Mammary epithelial cell (primary cell): ENCODE measurements at places on chromosomes 7 and 10.

DNA sequence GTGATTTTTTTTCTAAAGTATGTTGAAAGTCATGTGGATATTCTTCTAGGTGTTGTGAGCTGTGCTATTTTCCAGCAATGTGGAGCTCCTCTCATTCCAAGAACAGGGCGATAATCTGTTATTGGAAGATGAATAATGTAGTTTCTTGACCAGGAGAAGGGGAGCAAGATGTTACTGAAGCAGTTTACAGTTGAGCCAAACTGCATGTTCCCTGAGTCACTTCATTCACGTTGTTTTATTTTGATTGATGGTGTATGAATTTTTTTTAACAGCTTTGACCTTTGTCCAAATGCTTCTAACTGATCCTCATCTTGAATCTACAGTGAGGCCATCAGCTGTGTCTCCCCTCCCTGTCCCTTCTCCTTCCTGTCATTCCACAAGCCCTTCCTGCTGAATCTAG, 277.1 kb upstream of the KLF6 start:
- DNase-seq = no peak

GRCh38 chr10:1155791-1156615, 99.8 kb downstream of the WDR37 start:
- DNase-seq = no peak

DNA sequence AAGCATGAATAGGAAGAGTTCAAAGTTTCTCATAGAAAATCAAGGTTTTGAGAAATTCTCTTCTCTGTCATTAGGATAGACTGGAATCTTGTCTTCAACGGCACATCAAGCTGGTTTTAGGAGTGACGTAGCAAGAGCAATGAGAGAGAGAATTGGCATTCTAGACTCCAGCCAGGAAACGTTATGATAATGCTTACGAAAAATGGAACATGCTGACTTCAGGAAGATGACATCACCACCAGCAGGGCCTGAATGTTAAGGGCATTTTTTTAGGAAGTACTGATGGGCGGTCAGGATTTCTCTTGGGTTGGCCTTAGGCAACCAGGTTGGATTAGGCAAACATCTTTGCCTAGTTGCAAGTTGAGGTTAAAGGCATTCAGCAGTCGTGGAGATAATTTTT, 213.2 kb upstream of the CTBP2 start:
- no peak for DNase-seq

- no peak for DNase-seq
Observed at GRCh38 chr10:119131512-119132240, 27.8 kb downstream of the DENND10 start.

DNA sequence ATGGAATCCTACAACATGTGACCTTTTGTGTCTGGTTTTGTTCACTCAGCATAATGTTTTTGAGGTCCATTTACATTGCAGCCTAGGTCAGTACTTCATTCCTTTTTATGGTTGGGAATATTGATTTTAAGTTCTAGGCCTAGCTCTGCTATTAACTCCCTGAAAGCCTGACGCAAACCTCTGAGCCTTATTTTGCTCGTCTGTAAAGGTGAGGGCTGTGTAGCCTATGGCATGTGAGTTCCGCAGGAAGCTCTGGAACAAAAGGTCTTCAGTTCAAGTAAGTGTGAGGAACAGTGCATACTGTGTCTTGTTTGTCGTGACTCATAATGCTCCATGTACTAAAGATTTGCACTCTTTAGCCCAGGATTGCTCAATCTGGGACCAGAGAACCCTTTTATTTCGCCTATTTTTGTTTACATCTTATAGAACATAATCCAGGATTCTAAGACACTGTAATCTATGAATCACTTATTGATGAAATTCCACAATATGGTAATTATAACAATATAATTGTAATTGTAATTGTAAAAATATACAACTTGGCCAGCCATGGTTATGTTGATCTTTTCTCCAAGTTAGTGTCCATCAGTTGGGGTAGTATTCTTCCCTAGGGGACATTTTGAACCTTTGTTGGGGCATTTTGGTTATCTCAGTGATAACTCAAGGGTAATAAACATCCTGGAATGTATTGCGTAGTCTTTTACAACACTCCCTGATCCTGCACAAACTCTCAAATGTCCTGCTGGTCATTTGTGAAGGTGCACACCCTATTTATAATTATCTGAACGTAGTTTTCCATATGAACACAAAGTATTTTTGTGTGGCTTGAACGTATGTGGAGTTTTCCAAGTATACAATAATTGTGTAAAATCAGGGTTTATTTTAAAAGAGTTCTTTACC, 184.7 kb downstream of the VTI1A start:
- DNase-seq = peak; percentile 90

- no peak for DNase-seq
Observed at GRCh38 chr10:88168171-88169036, 305.0 kb downstream of the PTEN start.

DNA sequence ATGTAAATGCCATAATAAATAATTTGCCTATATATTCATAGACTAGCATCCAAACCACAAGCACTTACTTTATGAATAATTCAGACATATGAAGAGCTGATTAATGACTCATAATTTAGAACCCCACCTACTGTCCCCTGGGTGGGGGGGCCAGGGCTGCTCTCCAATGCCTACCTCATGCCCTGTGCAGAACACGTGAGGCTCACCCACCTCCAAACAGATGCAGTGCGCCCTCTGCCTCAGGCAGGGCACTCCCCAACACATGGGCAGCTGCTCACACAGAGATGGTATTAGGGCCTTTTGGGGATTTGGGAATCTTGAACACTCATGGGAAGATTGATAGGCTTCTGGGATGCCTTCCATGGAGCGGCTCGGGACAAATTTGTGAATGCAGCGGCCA, 75.1 kb upstream of the INSIG1 start:
- DNase-seq = no peak

- no peak for DNase-seq
Observed at GRCh38 chr10:132188331-132188730, 1.6 kb downstream of the DPYSL4 start.

DNA sequence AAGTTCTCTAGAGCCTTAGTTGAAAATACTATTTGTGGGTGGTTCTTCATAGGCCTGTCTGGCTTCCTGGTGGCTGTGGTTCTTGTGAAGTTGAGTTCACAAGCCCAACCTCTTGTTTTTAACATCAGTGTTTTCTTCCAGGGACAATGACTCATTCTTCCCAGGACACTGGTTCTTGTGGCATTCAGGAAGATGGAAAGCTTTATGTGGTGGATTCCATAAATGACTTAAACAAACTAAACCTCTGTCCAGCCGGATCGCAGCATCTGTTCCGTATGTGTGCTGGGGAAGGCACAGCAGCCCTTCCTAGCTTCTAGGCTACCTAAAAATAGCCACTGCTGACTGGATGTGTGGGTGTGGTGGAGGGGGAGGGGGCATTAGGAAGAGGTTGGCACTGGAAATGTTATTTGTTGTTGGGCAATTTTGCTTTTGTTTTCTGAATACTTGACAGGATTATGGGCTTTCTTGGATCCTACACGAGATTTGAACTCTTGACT, 3.9 kb downstream of the LSMEM1 start:
- peak; percentile 35 for DNase-seq

DNA sequence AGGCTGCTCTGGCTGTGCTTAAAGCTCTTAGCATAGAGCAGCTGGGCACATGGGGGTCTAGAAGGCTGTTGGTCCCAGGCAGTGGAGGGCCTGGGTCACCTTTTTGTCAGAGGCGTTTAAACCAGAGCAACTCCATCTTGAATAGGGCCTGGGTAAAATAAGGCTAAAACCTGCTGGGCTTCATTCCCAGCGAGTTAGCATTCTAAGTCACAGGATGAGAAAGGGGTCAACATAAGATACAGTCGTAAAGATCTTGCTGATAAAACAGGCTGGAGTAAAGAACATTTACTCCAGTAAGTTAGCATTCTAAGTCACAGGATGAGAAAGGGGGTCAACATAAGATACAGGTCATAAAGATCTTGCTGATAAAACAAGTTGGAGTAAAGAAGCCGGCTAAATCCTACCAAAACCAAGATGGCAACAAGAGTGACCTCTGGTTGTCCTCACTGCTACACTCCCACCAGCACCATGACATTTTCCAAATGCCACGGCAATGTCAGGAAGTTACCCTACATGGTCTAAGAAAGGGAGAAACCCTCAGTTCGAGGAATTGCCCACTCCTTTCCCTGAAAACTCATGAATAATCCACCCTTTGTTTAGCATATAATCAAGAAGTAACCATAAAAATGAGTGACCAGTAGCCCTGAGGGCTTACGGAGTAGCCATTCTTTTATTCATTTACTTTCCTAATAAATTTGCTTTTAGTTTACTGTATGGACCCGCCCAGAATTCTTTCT, 96.8 kb upstream of the PCBD1 start:
- DNase-seq = no peak

DNA sequence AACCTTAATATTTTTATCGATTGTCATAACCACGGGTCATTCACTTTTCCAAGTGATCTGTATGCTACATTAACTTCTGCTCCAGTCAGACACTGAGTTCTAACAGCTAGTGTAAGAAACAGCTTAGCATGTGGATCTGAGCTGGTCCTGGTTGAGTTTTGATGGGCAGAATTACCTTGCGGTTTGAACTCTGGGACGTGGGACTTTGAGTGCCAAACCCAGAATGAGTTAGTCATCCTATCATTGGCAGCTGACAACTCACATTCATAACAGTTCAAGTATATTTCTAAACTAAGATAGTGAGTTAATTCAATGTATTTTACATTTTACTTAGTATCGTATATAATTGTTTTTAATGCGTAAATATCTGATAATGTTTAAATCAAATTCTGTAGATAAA, 43.2 kb downstream of the C7orf33 start:
- DNase-seq = peak; percentile 79

DNA sequence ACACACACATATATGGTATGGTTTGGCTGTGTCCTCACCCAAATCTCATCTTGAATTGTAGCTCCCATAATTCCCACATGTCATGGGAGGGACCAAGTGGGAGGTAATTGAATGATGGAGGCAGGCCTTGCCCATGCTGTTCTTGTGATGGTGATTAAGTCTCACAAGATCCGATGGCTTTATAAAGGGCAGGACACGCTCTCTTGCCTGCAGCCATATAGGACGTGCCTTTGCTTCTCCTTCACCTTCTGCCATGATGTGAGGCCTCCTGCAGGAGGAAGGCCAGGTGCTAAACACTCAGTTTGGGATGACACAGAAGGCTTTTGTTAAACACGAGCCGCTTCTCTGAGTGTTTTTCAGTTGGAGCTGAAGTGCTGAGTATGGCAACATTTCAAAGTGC, 205.3 kb upstream of the KLF6 start:
- no peak for DNase-seq

DNA sequence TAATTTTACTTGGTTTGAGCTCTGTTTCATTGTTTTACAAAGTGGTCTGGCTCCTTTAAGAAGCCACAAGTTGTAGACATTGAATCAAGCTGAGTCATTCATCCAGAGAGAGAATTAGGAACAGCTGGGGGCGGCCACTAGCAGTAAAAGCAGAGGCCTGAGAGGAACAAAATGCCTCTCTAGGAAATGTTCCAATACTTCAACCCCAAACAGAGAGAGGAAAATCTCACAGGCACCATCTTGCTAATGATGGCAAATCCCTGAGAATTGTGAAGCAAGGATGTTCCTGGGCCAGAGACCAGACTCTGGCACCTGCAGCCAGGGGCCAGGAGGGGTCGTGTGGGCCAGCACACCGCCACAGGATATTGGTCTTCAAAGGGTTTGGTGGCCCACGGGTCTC, 26.5 kb upstream of the TRIL start:
- peak; percentile 56 for DNase-seq

GRCh38 chr10:75137533-75138438, 26.3 kb downstream of the SAMD8 start:
- peak; percentile 63 for DNase-seq

DNA sequence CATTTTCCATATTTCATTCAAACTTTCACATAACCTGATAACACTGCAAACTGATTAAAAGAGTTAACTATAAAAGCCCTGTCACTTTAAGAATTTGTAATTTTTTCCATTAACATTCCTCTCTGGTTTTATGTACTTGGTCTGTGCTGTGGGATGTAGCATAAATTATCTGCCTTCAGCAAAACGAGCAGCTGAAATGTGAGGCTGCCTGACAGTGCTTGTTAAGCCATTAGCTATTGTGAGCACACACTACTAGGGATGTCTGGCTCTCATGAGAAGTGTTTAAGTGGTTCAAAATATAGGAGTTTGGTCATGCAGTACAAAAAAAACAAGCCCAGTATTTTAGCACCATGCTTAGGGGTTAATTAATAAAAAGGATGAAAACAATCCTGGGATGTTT, 63.0 kb downstream of the HOXA1 start:
- no peak for DNase-seq

GRCh38 chr10:111560027-111560426, 483.2 kb downstream of the ADRA2A start:
- DNase-seq = no peak
